ENCODE measurements at places on chromosomes 11 and 22.
A peak's percentile ranks its signal among the peaks of the same experiment; 100 is the strongest.

DNA sequence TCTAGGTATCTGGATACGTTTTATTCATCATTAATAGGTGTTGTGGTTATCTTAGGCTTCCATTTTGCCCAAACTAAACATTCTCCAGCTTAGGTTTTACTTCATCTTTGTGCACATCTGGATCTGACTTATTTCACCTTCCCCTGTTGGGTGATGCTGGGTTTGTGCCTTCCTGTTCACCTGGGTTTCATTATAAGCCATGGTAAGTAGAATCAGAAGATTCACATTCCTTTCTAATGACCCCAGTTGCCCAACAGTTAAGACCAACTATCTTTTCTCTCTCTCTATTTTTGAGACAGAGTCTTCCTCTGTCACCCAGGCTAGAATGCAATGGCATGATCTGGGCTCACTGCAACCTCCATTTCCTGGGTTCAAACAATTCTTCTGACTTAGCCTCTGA, 44.6 kb downstream of the LMO2 start:
- no peak for DNase-seq
- no peak overlapping the region for H3K27ac ChIP-seq
- H3K36me3 ChIP-seq = no peaks in the 10 kb centered on the region
- no peaks in the 10 kb centered on the region for H3K4me1 ChIP-seq
- no peaks in the 10 kb centered on the region for H3K27me3 ChIP-seq

GRCh38 chr22:20575724-20576444, 68.5 kb downstream of the MED15 start:
- DNase-seq = no peak
- no peaks in the 10 kb centered on the region for H3K27me3 ChIP-seq
- H3K27ac ChIP-seq = no peak overlapping the region
- H3K4me3 ChIP-seq = no peak overlapping the region
- peaks cover 8% of the 10 kb centered on the region for H3K4me1 ChIP-seq

DNA sequence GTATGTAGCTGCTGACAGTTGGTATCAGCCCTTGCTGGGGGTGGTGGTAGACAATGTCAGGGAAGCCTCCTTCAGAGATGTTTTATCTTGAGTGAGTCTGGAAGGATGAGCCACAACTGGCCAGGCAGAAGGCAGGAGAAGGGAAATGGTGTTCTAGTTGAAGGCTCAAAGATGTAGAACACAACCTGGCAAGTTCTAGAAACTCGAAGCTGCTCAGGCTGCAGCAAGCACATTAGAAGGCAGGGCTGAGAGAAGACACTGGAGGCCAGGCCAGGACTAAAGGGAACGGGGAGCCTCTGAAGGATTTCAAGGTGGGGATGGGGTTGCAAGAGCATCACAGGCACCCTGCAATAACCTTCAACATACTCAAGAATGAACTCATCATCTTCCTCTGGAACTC, 40.4 kb downstream of the USP35 start:
- H3K27ac ChIP-seq = peak overlapping the region; percentile 12
- peaks cover 10% of the 10 kb centered on the region for H3K4me1 ChIP-seq
- H3K36me3 ChIP-seq = peaks cover 18% of the 10 kb centered on the region
- H3K4me3 ChIP-seq = no peak overlapping the region

DNA sequence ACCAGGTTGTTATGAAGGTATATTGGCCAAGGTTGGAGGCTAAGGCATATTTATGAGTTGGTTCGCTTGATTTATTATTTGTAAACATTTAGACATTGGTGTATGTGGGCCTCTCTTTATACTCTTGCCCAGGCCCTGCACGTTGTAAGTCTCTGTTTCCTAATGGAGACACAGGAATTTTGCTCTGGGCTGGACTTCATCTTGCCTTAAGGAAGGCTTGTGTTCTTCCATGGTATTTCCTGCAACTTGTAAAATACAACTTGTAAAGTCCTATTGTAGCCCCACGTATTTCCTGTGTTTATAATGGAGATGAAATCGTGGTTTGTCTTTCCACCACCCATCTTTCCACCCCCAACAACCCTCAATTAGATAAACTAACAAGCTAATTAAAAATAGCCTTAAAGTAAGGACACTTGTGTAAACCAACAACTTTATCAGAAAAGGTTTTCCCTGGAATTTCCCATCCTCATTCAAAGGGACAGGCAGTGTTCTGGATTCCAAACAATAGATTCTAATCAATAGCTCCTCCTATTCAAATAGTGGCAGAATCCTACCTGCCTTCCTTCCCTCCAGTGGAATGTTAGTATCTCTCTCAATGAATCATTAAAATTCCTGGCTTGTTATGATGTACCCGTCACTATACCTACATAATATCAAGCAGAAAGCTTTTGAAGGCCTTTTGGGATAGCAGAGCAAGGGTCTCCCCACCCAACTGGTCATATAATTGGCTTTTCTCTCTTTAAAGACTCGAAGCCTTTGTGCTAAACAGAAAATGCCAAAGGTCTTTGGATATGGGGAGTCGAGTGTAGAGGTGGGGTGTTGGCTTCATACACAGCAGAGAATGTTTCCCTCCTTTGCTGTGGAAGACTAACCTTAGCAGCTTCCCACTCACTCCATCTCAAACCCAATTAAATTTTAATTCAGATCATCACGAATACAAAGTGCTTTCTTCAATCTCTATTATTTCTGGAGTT, 77.1 kb downstream of the UBASH3B start:
- DNase-seq = no peak
- no peaks in the 10 kb centered on the region for H3K27me3 ChIP-seq
- H3K4me1 ChIP-seq = peaks cover 3% of the 10 kb centered on the region
- no peaks in the 10 kb centered on the region for H3K36me3 ChIP-seq

- no peaks in the 10 kb centered on the region for H3K36me3 ChIP-seq
- H3K4me3 ChIP-seq = peak overlapping the region; percentile 91
Measured at GRCh38 chr11:122094836-122095235, 21.2 kb downstream of the BLID start.

DNA sequence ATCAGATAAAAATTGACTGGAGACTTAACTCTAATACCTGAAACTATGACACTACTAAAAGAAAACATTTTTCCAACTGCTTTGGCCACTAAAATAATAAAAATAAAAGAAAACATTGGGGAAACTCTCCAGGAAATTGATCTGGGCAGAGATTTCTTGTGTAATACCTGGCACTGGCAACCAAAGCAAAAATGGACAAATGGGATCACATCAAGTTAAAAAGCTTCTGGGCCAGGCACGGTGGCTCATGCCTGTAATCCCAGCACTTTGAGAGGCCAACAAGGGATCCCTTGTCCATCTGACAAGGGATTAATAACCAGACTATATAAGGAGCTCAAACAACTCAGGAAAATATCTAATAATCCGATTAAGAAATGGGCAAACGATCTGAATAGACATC, 64.6 kb upstream of the RAB1B start:
- H3K27me3 ChIP-seq = no peaks in the 10 kb centered on the region
- no peak overlapping the region for H3K27ac ChIP-seq

DNA sequence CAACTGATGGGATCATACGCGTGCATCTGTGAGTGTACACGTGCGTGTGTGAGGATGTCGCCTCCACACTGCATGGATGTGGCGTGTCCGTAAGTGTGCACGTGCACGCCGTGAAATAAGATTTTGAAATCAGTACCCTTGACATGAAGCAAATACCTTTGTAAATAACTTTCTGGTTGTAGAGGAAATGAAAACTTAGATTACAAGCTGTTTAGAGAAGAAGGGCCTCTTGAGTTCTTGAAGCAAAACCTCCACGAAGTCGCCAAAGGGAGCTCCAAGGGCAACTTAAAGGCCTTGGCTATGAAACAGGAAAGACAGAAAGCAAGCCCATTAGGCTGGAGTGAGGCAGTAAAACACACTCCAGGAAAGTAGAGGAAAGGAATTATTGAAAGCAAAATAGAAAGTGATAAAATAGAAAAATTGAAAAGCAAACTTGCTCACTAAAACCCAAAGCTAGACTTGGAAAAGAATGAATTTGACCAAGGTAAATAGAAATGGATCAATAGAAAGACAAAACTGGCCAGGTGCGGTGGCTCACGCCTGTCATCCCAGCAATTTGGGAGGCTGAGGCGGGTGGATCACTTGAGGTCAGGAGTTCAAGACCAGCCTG, 29.7 kb upstream of the TOLLIP start:
- no peaks in the 10 kb centered on the region for H3K27me3 ChIP-seq
- H3K4me1 ChIP-seq = peaks cover 22% of the 10 kb centered on the region
- H3K36me3 ChIP-seq = no peaks in the 10 kb centered on the region
- H3K27ac ChIP-seq = no peak overlapping the region
- no peak overlapping the region for H3K4me3 ChIP-seq

DNA sequence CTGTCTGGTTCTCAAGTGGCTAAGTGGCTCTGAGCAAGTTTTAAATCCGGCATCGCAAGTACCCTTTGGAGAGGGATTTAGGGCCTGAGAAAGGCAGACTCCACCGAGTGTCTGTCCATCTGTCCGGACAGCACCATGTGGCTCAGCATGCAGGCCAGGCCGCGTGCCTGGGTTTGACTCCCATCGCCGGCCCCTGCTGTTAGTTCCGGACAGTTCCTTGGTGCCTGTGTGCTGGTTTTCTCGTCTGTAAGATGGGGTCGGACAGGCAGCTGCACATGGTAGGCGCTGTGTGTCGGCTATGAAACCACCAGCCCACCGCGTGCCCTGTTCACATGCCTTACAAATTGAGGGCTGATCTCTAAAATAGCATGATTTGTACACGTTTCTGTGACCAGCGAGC, 31.0 kb downstream of the NUP50 start:
- H3K27me3 ChIP-seq = no peaks in the 10 kb centered on the region
- H3K36me3 ChIP-seq = peaks cover 44% of the 10 kb centered on the region
- no peaks in the 10 kb centered on the region for H3K4me1 ChIP-seq
- H3K4me3 ChIP-seq = no peak overlapping the region

DNA sequence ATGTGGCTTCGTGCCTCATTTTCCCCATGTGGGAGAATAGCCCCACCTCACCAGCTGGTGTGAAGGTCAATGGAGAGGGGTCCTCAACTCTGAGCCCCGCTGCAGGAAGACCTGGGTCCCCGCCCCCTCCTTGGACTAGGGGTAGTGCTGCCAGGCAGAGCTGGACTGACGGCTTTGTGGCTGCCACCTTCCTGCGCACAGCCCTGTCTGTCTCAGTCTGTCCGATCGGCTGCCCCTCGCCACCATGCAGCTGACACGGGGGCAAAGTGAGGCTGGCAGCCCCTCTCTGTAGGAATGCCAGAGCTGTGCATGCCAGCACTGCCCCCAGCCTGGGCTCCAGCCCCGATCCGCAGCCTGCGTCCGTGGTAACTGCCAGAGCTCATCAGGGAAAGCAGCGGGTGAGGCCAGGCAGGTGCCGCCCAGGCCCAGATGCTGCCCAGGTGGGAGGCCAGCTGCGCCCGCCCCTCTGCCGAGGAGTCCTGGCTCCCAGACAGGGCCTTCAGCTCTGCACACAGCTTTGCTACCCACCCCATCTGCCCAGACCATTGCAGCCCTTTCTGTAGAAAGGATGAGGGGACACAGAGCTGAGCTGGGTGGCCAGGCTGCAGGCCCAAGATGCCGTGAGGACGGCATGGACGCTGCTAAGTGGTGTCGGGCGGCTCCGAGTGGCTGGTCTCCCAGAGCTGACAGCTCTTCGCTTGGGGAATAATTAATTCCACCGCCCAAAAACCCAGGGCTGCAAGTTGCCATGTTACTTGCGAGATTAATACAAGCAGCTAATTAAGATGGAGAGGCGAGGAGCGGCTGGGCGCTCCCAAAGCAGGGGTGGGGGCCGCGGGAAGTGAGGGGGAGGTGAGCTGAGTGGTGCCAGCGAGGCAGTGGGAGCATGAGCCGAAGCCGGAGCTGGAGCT, 19.5 kb upstream of the FLRT1 start:
- no peaks in the 10 kb centered on the region for H3K36me3 ChIP-seq
- H3K4me1 ChIP-seq = no peaks in the 10 kb centered on the region
- no peak overlapping the region for H3K4me3 ChIP-seq
- DNase-seq = no peak
- no peak overlapping the region for H3K27ac ChIP-seq
- H3K27me3 ChIP-seq = no peaks in the 10 kb centered on the region

- peak overlapping the region; percentile 8 for H3K4me3 ChIP-seq
- peaks cover 14% of the 10 kb centered on the region for H3K4me1 ChIP-seq
- peak overlapping the region; percentile 66 for H3K27ac ChIP-seq
- no peaks in the 10 kb centered on the region for H3K27me3 ChIP-seq
Measured at GRCh38 chr11:112016765-112017376, 8.3 kb upstream of the DLAT start.

GRCh38 chr11:64225608-64226506, at the start of the genes NUDT22 and TRPT1:
Gene NUDT22 (plus strand): TSS chr11:64226274. CDS start chr11:64226653, 379 bp downstream.
Gene TRPT1 (minus strand): TSS chr11:64226186. CDS start chr11:64225860, 326 bp downstream.
- peaks cover 46% of the 10 kb centered on the region for H3K4me1 ChIP-seq
- DNase-seq = no peak
- no peaks in the 10 kb centered on the region for H3K36me3 ChIP-seq

GRCh38 chr11:32902089-32902665, 9.6 kb downstream of the QSER1 start:
- no peaks in the 10 kb centered on the region for H3K4me1 ChIP-seq
- H3K4me3 ChIP-seq = no peak overlapping the region
- no peak for DNase-seq

DNA sequence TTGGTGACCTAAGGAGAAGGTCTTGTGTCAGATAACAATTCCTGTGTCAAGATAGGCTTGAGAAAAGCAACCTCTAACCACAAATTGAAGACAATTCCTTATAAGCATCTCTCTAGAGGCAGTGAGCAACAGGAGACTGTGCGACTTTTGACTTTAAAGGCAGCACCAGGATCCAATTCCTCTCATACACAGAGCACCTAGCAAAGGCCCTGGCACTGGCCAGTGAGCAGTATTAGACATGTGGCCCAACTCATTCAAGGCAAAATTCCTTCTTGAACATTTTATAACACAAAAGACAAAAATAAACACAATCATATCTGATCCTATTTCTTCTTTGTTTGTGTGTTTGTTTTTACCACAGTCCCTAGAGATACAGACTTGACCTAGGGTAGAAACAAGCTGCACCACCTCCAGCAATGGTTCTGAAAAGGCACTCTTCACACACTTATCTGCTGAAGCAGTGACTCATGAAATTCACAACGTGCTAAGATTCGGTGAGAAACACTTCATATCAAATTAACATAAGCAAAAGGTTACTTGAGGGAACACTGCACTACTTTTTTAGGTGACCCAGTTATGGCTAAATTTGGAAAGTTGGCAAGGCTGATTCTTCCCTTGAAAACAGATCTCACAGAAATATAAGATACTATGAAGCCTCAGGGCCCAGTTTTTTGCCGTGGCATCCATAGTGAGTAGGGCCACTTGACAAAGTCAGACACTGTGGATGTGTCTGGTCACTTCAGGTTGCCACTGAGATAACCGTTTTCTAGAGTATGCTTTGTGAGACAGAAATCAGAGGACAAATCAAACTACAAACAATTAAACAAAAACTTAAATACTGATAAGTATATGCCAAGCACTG, 1018.9 kb downstream of the DLG2 start:
- H3K36me3 ChIP-seq = no peaks in the 10 kb centered on the region
- no peak overlapping the region for H3K4me3 ChIP-seq
- H3K4me1 ChIP-seq = no peaks in the 10 kb centered on the region
- H3K27me3 ChIP-seq = no peaks in the 10 kb centered on the region
- no peak for DNase-seq
